ENCODE measurements at places on chromosomes 4 and X.

GRCh38 chr4:51851937-51852290, 9.0 kb downstream of the DCUN1D4 start:
- no peak for DNase-seq

GRCh38 chr4:123083646-123084045, 161.2 kb upstream of the NUDT6 start:
- no peak for DNase-seq

DNA sequence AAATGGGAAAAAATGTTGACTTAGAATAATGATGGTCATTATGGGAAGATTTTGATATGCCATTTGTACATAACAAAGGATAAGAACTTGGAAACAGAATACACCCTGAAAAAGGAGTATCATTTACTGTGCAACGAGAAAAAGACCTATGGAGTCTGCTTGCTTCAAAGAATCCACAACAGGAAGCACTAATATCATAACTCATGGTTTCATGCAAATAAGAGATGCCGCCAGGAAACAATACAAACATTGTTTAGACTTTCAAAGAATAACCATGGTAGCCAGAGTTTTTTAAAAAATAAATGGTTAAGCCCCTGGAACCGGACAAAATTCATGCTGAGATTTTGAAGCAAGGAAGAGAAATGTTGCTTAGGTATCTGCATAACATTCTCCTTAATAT, 139.9 kb upstream of the ETNPPL start:
- DNase-seq = no peak

GRCh38 chrX:104309169-104309568, 54.4 kb upstream of the ESX1 start:
- DNase-seq = no peak

DNA sequence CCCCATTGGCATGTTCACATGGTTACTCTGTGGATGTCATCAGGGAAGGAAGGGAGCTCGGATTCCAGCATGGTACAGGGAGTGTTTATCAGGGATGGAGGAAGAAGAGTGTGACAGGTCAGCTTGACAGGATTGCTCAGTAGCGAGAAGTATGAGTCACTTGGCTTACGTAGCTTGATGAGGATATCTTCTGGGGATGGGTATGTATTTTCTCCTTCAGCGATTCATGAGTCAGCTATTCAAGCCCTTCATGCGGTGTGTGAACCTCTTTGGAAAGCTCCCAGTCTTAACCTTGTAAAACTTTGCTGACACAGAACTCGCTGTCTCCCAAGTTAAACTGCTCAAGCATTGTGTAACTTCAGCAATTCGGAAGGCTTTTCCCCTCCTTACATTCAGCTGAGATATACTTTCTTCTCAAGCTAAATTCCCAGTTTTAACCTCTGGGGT, 275.4 kb downstream of the ARHGAP10 start:
- no peak for DNase-seq

DNA sequence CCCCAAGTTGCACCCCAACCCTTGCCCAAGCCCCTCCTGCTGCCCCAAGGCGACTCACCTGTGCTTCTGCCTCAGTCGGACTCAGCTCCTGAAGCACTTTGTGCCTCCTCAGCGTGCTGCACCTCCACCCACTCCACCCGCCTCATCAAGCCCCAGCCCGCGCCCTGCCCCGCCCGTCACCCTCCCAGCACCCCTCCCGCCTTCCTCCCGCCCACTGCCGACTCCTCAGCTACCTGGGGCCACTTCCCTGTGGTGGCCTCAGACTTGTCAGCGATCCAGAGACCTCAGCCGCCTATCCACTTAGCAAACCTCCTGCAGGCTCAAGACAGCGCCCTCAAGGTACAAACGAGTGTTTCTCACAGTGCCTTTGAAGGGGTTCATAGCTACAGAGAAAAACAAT, 19.6 kb upstream of the IQCM start:
- no peak for DNase-seq

- no peak for DNase-seq
Observed at GRCh38 chr4:70737409-70737808, 15.6 kb downstream of the RUFY3 start.

DNA sequence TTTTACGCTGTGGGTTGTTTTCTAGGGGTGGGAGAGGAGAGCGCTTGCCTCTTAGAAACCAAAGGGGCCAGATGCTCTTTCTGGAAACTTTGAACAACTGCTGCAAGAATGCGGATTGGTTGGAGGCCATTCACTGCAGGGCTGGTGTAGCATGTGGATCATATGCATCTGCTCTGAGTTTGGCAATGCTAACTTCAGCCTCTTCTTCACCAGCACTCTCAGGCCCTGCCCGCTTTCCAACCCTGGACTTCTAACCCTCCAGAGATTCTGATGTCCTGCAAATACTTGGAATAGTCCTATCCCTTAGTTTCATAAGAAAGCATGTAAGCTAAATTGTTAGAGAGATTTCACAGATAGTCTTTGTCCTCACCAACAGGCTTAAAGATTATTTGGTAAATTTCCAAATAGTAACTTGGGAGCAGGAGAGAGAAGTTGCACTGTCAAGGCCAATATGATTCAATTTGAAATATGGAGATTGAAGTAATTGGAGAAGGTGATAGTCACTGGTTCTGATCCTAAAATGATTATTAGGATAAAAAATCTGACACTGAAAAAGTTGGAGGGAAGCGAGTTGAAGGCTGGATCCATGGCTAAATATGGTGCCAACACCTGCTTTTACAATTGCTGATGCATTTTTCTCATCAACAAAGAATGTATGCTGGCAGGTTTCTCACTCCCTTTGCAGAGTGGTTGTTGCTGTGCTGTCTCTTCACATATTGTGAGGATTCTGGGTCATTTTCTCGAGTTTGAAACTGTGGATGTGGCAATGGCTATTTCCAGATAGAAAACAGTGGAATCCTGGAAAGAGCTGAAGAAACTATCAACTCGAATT, 210.4 kb downstream of the PTTG2 start:
- no peak for DNase-seq

GRCh38 chrX:134174859-134175258, 62.1 kb upstream of the CCDC160 start:
- DNase-seq = no peak

- DNase-seq = no peak
Observed at GRCh38 chr4:33566649-33567048, 2677.7 kb downstream of the ARAP2 start.

- DNase-seq = no peak
Observed at GRCh38 chr4:138740816-138741745, 274.5 kb upstream of the NOCT start.

DNA sequence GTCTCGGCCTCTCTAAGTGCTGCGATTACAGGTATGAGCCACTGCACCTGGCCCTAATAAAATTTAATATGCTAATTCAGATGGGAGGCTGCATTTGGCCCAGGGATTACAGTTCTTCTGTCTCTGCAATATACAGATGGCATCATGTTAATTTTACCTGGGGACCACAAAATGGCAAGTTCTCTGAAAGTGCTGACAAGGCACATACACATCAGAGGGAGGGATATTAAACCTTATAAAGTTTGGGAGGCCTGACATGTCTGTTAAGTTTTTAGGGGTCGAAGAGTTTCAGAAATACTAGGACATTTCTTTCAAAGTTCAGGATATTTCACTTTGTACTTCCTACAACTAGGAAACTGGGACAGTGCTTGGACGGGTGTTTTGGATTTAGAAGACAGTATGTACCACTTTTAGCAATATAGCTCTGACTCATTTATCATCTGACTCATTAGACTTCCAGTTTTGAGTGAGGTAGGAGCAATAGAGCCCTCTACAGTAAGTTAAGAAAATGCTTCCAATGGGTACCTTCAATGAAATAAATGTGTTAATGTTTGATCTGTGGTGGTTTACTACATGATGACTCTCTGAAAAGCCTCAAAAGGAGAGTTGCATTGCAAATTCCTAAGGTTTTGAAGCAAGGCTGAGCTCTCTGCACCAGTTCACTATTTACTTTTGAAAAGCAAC, 981.0 kb upstream of the HS3ST1 start:
- DNase-seq = no peak

- no peak for DNase-seq
Observed at GRCh38 chr4:86141161-86141560, 218.7 kb downstream of the MAPK10 start.

GRCh38 chr4:109658871-109659410, 44.3 kb downstream of the CASP6 start:
- DNase-seq = no peak

DNA sequence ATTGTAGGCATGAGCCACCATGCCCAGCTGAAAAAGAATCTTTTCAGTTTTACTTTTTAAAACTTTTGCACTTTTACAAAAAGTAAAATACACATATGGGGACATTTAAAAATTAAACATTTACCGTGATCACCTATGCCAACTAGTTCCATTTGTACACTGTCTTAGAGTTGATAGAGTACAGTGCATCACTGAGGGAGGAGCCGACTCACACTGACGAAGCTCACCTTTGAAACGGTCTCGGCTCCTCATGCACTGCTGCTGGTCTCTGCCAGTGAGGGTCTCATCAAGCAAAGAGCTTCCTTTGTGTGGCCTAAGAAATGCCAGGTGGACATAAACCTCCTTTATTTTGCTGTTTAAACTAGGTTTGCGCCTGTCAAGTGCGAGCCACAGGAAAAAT, 50.0 kb downstream of the GRK4 start:
- DNase-seq = no peak

GRCh38 chrX:38701073-38701472, 100.2 kb upstream of the MID1IP1 start:
- no peak for DNase-seq

DNA sequence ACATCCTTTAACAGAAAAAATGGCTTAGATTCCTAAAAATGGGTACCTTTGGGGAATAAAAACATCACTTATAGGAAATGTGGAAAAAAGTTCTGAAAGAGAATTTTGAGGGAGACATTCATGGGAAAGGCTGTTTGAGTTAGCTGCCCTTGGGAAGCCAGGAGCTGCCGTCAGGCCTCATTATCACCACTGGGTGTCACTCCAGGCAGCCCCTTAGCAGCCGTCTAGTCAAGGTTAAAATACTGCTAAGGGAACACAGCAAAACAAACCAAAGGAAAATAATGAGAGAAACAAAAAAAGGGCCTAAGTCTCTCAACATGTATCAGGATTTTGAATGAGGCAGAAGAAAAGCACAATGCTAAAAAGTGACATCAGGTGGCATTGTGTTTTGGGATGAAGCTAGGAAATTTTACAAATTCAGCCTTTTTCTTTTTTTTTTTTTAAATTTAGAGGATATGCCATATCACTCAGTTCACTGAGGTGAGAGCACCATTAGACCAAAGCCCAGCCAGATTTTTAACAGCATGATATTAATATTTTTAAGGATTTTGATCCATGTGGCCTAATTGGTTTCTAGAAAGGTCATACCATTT, 235.3 kb downstream of the GPAT3 start:
- DNase-seq = peak; percentile 30

- DNase-seq = no peak
Observed at GRCh38 chr4:109408711-109409110, 24.9 kb upstream of the SEC24B start.

DNA sequence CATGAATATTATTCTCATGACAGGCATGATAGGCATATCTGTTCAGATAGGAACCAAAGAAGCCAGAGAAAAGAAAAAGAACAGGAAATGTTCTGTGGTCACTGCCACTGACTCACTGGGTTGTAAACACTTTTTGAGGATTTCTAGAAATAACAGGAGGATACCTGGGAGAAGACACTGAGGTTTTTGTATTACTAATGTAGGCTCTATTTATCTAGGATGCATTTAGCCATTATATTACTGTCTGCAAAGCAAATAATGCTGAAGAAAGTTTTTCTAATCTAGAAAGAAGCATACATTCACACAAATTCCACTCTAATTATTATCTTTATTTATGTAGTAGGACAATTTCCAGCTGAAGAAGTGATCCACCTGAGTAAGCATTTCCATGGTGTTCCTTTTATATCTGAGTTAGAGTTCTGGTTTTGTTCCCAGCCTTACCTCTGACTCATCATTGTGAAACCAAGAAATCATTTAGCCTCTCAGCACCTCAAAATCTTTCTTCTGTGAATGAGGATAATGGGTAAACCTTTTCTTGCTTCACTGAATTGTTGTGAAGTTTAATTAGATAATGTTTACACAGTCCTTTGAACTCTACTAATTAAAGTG, 40.2 kb upstream of the EPGN start:
- no peak for DNase-seq

- no peak for DNase-seq
Observed at GRCh38 chr4:79065262-79065661, 126.0 kb upstream of the PAQR3 start.

GRCh38 chr4:2593003-2593402, 56.6 kb downstream of the FAM193A start:
- no peak for DNase-seq

DNA sequence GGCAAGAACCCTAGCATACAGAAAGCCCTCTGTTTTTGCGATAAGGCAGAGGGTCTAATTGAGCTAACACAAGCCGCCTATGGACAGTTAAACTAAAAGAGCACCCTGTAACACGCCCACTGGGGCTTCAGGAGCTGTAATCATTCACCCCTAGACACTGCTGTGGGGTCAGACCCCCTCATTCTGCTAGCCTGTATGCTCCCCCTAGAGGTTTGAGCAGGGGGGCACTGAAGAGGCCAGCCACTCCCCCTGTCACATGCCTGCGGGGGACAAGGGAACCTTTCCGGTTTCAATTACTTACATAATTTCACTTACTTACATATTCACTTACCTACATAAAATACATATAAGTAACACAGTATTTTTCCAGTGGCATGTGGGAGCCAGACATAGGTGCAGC, 469.5 kb upstream of the FAM241A start:
- DNase-seq = no peak

GRCh38 chr4:54185044-54185780, 43.9 kb upstream of the PDGFRA start:
- no peak for DNase-seq

- DNase-seq = no peak
Observed at GRCh38 chrX:54413753-54414152, 26.5 kb upstream of the TSR2 start.

- no peak for DNase-seq
Observed at GRCh38 chr4:14008494-14008893, 381.0 kb upstream of the BOD1L1 start.

DNA sequence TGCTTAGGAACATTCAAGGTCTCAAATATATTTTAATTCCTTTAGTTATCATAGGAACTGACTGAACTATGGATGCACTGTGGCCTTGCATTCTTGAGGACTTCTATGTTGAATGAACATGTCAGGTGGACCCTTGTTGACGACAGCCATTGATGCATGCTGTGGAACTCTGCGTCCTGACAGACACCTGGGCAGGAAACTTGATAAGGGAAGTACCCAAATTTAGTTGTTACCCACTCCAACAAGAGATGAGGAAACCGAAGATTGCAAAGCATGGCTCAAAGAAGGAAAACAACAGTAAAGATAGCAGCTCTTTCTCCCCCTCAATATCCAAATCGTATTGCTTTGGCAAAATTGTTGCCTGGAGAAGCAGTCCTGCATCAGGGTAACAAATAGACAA, 540.0 kb upstream of the NR3C2 start:
- no peak for DNase-seq

GRCh38 chr4:55904576-55904975, 44.2 kb upstream of the CEP135 start:
- no peak for DNase-seq

All from NCI-H1694 treated with DMSO at 0.1 percent for 48 hours (cell line).